Vagina (tissue), 2 donors: ENCODE measurements at places on chromosomes 11 and 22. TPM values are rescaled to one million over a fixed set of nuclear protein-coding genes. Genes with fewer than 3 reads are reported as not detected.

DNA sequence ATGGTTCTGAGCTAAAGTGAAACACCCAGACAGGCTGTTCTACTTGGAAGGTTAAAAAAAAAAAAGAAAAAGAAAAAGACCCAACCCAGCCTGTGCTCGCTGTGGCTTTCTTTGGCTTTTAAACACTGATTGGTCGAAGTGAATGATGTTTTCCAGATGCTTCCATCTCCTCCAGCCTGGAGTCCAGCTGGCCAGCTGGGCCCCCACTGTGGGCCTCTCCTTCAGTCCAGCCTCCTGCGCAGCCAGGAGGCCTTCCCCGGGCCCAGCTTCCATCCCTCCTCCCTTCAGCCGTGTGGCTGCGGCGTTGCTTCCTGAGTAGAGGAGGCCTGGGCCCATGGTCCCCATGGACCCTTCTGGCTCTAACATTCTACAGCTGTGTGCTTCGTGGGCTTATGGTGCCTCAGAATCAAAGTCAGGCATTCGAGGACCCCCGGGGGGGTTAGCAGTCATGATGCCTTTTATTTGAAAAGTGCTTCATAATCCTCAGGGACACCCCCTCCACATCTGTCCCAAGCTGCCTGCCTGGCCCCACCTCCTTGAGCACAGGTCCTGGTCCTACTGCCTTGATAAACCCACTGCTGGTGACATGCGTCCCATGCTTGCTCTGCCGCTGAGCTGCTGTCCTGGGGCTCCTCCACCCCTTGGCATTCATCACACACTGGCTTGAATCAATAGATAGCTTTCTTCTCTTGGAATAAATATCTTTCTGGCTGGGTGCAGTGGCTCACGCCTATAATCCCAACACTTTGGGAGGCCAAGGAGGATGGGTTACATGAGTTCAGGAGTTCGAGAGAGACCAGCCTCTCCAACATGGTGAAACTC, 42.2 kb upstream of the FBLN1 start:
- peak overlapping the region; percentile 84 for H3K27ac ChIP-seq
- H3K27me3 ChIP-seq: no peaks in the 10 kb centered on the region
- H3K36me3 ChIP-seq: no peaks in the 10 kb centered on the region
- peaks cover 26% of the 10 kb centered on the region for H3K4me1 ChIP-seq
- H3K4me3 ChIP-seq: no peak overlapping the region

DNA sequence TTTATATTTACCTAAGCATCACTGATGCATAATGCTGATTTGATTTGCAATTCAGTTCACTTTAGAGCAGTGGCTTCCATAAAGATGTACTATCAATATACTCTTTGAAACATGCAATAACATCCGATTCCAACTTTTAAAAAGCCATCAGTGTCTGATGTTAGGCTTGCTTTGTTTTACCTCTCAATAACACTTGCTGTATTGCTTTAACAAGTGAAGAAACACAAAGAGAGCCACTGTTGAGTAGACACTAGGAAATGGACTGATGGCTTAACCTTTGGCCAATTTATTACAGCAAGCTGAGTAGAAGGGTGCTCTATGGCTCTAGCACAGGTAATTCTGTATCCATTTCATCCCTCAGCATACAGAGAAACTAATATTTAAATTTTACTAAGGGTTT, 122.1 kb downstream of the FCHSD2 start:
- H3K27ac ChIP-seq: no peak overlapping the region
- H3K4me3 ChIP-seq: no peak overlapping the region
- no peak for DNase-seq
- H3K36me3 ChIP-seq: no peaks in the 10 kb centered on the region
- no peaks in the 10 kb centered on the region for H3K4me1 ChIP-seq
- no peaks in the 10 kb centered on the region for H3K27me3 ChIP-seq

The CPT1A gene
- 80.8 TPM for total RNA-seq

The CDC42EP1 gene
- 46.2 TPM for total RNA-seq

DNA sequence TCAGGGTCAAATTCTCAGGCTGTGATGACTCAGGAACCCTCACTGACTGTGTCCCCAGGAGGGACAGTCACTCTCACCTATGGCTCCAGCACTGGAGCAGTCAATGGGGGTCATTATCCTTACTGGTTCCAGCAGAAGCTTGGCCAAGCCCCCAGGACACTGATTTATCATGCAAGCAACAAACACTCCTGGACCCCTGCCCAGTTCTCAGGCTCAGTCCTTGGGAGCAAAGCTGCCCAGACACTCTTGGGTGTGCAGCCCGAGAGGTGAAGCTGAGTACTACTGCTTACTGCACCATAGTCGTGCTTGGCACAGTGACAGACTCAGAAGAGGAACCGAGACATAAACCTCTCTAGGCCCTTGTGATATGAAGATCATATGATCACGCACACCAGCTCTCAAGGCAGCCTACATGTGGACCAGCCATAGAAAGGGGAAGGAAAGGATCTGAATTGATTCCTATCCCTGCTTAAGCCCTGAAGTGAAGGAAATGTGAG, 58.2 kb downstream of the ZNF280B start:
- no peaks in the 10 kb centered on the region for H3K4me1 ChIP-seq
- no peak overlapping the region for H3K27ac ChIP-seq
- no peaks in the 10 kb centered on the region for H3K27me3 ChIP-seq
- no peaks in the 10 kb centered on the region for H3K36me3 ChIP-seq
- DNase-seq: no peak
